Left lobe of liver (tissue), 2 donors: ENCODE measurements at places on chromosomes 1 and 21.

DNA sequence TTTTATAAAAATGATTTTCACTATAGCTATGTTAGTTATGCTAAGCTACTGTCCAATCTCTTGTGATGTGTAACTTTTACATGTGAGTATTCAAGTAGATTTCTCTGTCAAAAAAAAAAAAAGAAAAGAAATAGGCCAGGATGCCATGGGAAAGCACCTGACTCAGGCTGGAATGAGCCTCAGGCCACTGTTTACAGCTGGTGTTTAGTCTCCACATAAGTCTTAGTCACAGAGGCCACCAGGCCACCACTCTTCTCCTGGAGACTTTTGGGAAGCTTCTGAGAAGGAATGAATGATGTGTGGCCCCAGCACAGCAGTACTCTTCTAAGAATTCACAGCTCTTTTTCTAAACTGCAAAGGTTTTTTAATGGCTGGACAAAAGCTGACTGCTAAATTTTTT, 48.9 kb downstream of the CHML start:
- DNase-seq: no peak

- peak; percentile 78 for DNase-seq
Measured at GRCh38 chr21:45533361-45533845, 8.8 kb downstream of the SLC19A1 start.

DNA sequence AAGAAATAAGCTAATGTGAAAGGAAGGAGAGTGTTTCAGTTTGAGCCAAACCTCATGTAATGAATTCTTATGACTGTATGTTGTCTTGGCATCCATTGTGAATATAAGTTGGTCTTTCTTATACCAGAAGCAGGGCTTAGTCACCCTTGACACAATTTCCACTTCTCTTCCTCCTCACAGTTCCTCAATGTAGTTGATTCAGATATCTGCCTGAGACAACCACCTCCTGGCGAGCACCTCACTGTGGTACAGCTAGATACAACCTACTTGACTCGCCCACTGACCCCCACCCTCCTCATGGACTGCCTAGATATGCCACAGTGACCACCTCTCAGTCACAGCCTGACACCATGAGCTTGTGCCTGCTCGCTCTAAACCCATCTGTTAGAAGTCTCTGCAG, 45.6 kb downstream of the KYAT3 start:
- no peak for DNase-seq

DNA sequence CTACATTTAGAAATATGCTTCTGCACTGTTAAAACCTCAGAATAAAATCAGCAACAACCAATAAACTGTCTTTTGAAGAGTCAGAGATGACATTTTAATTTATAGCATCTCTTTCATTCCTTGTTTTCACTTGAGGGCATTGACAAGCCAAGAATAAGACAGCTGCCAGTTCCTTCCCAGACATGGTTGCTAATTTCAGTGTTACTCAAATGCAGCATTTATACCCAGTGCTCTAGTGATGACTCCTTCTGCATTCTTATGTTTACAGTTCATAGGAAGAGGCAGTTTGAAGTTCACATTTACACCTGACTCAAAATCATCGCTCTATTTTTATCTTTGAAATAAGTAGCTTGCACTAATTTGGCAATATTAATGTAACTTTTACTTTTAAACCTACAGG, 44.9 kb downstream of the PLA2G4A start:
- no peak for DNase-seq

DNA sequence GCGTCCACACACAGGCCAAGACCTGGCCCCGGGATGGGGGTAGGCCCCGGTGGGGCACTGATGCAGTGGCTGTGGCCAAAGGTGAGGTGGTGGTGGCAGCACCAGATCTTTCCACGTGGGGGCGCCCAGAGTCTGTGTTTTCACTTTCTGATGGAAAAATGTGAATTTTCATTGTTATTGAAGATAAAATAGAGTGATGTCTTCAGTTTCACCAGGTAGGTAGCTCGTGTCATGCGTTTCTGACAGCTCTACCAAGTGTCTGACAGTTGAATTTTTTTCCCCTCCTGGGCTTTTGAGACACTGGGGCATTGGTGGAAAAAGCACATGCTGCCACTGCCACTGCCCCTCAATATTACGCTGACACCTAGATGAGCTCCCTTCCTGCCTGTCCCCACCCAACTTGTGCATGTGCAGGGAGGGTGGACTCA, 40.0 kb upstream of the MAGOH start:
- DNase-seq: peak; percentile 64

GRCh38 chr21:45441431-45442255, 36.7 kb downstream of the COL18A1 start:
- DNase-seq: no peak

DNA sequence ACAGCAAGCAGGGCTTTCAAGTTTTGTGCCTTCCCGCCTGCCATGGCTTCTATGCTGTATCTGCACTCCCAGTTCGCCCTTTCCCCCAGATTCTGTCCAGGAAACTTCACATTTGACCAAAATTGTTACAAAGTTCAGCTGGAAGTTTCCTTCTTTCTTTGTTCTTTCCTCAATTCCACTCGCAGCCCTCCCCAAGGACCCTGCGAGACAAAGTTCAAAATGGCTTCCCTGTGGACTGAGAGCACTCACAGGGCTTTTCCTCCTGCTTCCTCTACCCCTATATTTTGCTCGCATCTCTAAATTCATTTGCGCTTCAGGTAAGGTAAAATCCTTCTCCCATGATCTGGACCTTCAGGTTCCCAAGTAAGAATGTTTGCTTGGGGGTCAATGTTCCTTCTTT, 1348.4 kb upstream of the B3GALT2 start:
- DNase-seq: no peak

DNA sequence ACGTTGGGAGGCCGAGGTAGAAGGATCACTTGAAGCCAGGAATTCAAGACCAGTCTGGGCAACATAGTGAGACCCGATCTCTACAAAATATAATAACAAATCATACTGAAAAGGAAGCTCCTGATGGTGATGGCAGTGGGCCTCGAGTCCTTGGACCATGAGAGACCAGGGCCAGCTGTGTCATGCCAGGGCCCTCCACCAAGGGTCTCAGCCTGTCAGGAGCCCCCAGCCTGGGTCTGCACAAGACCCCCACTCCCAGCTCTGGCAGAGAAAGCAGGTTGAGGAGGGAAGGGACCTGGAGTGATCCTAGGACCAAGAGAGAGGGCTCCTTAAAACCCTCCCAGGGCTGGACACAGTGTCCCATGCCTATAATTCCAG, 6.7 kb upstream of the CTRC start:
- DNase-seq: no peak

DNA sequence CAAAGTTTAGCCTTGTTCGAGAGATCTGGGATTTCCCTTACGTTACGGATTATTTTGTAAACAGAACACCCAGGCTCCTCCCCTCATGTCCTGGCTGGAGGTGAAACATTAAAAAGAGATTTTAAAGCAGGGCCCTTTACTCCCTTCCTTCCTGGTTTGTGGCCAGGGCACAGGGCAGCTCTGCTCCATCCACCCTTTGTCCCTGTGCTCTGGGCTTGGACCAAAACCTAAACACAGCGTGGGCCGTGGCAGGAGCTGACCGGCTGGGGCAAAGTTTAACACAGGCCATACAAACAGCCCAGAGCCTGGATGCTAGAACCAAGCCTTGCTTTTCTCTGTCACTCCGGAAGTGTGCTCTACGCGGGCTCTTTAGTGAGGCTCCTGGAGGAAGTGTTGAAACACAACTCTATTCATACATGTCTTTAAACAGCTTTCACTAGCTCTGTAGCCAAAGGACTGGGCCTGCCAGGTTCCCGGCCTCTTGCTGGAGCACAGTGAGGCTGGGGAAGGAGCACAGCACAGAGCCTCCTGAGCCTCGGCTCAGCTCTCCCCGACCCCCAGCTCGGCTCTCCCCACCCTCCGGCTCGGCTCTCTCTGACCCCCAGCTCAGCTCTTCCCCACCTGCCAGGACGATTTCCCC, 84.7 kb downstream of the PDE9A start:
- DNase-seq: peak; percentile 98

GRCh38 chr21:45947716-45948255, 33.8 kb upstream of the COL6A1 start:
- no peak for DNase-seq
